ENCODE measurements at places on chromosomes 3 and 15.

DNA sequence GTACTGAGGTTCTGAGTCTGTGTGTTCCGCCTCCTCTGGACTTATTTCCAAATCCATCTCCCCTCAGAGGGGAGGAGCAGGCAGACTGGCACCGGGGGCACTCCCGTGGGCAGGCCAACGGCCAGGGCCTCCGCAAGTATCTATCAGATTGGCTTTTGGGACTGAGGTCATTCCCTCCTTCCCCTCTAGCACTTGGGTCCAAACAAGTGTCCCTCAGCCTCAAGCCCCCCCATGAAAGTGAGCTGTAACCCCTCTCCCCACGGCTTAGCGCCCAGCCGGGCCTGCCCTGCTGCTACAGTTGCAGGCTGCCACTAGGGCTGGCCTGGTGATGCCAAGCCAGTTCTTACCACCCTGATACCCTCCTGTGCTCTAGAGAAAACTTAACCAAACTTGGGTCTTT is 17.4 kb downstream of the ITGA11 start:
- no peaks in the 10 kb centered on the region for H3K4me1 ChIP-seq
- no peaks in the 10 kb centered on the region for H3K36me3 ChIP-seq
- no peak overlapping the region for H3K4me3 ChIP-seq
- no peak overlapping the region for H3K27ac ChIP-seq
- DNase-seq, result no peak

DNA sequence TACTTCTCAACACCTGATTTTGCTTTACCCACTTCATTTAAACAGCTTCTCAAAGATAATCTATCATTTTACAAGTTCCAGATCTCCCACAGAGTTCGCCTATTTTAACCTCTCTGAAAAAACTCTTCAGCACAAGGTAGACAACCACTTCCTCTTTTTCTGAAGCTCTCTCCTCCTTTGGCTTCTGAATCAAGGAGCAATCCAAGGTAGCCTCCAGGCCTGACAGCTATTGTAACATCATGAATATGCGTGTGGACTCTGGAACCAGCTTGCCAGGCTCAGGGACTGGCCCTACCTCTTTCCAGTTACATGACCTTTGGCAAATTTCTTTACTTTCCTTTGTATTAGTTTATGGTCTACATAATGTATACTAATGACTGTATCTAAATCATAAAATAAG is 405.9 kb upstream of the ZNF385D start:
- H3K4me3 ChIP-seq, result no peak overlapping the region
- H3K27me3 ChIP-seq, result no peaks in the 10 kb centered on the region
- H3K27ac ChIP-seq, result no peak overlapping the region
- H3K36me3 ChIP-seq, result no peaks in the 10 kb centered on the region

DNA sequence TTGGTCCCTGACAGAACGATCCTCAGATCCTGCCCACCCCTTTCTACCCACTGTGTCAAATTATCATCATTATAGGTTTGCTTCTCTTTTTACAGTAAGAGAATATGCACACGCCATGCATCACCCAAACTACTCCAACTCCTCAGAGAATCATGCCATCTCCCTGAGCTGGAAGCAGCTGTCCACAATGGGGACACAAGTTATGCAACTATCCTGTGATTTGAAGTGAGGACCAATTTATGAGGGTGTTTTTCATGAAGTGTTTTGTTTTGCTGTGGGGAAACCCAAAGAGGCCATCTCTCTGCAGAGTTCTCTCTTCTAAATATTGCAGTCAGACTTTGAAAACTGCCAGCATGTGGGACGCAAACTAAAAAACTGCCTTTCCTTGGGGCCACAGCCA is 35.8 kb upstream of the TNFSF10 start:
- no peak overlapping the region for H3K27ac ChIP-seq
- no peaks in the 10 kb centered on the region for H3K27me3 ChIP-seq
- peaks cover 24% of the 10 kb centered on the region for H3K4me1 ChIP-seq
- no peaks in the 10 kb centered on the region for H3K36me3 ChIP-seq
- H3K4me3 ChIP-seq, result no peak overlapping the region

GRCh38 chr15:40906991-40907802 is 12.9 kb downstream of the VPS18 start:
- peak overlapping the region; percentile 46 for H3K27ac ChIP-seq
- H3K27me3 ChIP-seq, result no peaks in the 10 kb centered on the region
- peaks cover 48% of the 10 kb centered on the region for H3K4me1 ChIP-seq
- peak; percentile 82 for DNase-seq

DNA sequence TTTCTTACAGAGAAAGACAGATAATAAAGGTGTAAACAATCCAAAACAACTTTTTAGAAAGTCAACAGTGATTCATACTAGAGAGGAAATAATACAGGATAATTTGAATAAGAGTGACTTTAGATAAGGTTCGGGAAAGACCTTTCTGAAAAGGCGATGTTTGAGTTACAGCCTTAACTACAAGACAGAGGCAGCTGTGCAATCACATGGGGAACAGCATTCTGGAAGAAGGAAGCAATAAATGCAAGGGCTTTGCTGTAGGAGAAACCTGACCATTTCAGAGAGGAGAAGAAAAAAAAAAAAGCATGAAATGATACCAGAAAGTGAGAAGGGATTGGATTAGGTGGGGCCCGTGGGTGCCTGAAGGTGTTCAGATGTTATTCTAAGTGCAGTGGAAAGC is 200.6 kb upstream of the ATP11B start:
- no peak overlapping the region for H3K27ac ChIP-seq
- H3K27me3 ChIP-seq, result no peaks in the 10 kb centered on the region
- H3K4me3 ChIP-seq, result no peak overlapping the region
- H3K36me3 ChIP-seq, result no peaks in the 10 kb centered on the region
- DNase-seq, result no peak

GRCh38 chr3:177361081-177361938 is 164.0 kb upstream of the TBL1XR1 start:
- no peaks in the 10 kb centered on the region for H3K27me3 ChIP-seq
- H3K4me1 ChIP-seq, result peaks cover 55% of the 10 kb centered on the region
- H3K36me3 ChIP-seq, result no peaks in the 10 kb centered on the region
- peak overlapping the region; percentile 85 for H3K4me3 ChIP-seq
- DNase-seq, result no peak
- peak overlapping the region; percentile 95 for H3K27ac ChIP-seq

GRCh38 chr3:134693226-134693625 is 42.4 kb upstream of the KY start:
- no peak overlapping the region for H3K4me3 ChIP-seq
- no peaks in the 10 kb centered on the region for H3K27me3 ChIP-seq
- H3K36me3 ChIP-seq, result no peaks in the 10 kb centered on the region
- H3K4me1 ChIP-seq, result peaks cover 2% of the 10 kb centered on the region
- DNase-seq, result no peak

GRCh38 chr3:151265866-151266265 is 12.5 kb downstream of the P2RY14 start:
- no peaks in the 10 kb centered on the region for H3K27me3 ChIP-seq
- H3K27ac ChIP-seq, result peak overlapping the region; percentile 98
- DNase-seq, result peak; percentile 98
- H3K4me3 ChIP-seq, result no peak overlapping the region
- no peaks in the 10 kb centered on the region for H3K36me3 ChIP-seq

GRCh38 chr15:67024314-67024997 is 40.9 kb upstream of the SMAD3 start:
- H3K36me3 ChIP-seq, result no peaks in the 10 kb centered on the region
- H3K4me3 ChIP-seq, result no peak overlapping the region
- no peaks in the 10 kb centered on the region for H3K27me3 ChIP-seq
- H3K27ac ChIP-seq, result no peak overlapping the region

Data from common myeloid progenitor, CD34-positive (primary cell).